ENCODE measurements at places on chromosomes 4 and X. TPM values are rescaled to one million over a fixed set of nuclear protein-coding genes. Genes with fewer than 3 reads are reported as not detected.

DNA sequence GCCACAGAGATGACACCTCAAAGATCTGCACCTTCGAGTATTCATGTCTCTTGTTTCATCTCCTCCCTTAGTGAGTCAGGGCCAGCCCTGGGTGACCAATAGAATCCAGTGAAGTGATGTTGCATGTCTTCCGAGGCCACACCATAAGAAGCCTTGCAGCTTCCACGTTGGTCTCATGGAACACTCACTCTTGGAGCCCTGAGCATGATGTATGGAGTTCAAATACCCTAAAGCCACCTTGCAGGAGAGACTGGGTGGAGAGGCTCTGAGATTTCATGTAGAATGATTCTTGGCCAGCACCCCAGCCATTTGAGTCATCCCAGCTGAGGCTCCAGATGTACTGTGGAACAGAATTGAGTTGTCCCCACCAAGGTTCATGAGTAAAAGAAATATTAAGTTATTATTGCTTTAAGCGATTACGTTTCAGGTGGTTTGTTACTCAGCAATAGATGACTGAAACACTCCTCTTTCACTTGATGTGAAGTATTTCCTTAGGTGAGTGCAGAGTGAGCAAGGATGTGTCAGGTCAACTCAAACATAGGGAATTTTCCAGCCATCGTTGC is 5.0 kb upstream of the RP2 start:
- no peak for DNase-seq

DNA sequence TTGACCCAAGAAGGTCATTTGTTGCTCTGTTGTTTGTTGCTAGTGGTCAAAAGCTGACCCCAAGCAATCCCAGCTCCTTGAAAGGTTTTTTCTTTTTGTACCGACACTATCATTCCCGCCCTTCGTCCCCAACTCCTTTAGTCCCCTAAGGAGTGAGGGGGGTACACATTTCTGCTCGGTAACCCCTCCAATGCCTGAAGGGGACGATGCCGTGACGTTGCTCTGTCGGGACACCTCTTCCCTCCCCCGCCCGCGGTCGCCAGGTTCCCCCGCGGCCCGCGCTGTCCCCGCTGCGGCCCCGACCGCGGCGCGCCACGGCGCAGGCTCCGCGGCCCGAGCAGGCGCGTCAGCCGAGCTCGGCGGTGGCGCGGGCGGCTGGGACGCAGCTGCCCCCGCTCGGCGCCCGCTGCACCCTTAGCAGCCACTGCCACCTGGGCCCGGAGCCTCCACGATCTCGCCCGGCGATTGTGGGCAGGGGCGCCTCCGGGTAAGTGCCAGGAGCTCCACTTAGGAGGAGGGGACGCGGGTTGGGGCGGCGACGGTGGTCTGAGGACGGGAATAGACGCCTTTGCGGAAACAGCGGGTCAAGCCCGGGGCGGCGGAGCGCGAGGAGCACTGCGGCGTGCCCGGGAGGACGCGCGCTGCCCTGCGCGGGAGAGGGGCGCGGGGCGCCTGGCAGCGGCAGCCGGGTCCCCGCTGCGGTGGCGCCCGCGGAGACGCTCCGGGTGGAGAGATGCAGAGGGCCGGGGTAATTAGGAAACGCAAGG is at the start of gene GLRB:
GLRB (plus strand) TSS at position 340 of the 767 bp plus-strand sequence. CDS start 1,875 bp downstream, outside the sequence.
- peak; percentile 32 for DNase-seq

SLITRK4 gene
- total RNA-seq, result 6.1 TPM

GRCh38 chrX:18574591-18574990 is 97.3 kb downstream of the RS1 start:
- peak; percentile 61 for DNase-seq

SPANXD gene
- 0.43 TPM for total RNA-seq

DNA sequence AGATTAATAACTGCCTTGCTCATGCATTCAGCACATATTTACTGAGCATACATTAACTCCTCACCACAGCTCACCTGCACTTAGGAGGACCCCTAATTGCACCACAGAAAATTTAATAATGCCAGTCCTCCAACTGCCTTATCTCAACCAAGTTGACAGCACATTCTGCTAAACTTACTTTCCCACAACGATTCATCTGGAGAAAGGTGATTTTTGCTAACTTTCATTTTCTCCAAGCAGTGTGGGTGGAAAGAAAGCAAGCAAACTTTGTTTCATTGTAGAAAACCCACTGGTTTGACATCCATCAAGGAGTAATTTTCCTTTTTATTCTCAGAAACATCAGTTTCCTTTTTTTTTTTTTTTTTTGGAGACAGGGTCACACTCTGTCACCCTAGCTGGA is 49.1 kb downstream of the RASGEF1B start:
- DNase-seq, result no peak

DNA sequence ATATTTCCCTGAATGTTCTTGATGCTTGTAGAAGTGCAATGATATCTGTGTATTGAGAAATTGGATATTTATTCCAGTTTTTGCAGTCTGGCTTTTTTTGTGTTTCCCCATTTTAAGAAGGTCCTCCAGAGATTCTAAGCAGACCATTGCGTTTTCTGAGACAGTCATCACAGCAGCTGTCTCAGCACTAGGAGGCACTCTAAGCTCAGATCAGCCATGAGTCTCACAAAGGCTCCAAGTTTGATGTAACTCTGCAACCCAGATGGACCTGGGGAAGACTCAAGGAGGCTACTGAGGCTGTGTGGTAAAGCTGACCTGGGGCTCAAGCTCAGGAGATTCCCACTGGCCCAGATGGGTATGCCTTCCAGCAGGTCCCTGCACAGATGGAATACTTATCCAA is 89.3 kb upstream of the CYLC1 start:
- no peak for DNase-seq

DNA sequence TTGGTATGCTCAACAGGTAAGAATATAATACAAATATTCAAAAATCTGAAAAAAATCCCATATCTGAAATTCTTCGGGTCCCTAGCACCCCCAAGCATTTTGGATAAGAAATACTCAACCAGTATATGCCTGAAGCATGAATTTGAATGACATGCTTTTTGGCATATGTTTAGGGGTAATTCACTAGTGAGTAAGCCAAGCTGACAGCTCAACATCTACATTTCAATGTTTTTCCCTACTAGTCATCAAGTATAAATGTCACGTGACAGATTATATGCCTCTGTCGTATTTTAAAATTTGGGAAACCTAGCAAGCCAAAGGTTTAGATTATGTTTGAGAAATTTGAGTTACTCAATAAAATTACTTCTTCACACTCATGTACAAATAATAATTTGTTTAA is 125.1 kb downstream of the FGF16 start:
- no peak for DNase-seq

- no peak for DNase-seq
Observed at GRCh38 chr4:154854362-154854761, 73.3 kb downstream of the RBM46 start.

NLRP2B gene
- total RNA-seq, result not detected

PALLD gene
- 188 TPM for total RNA-seq

- DNase-seq, result no peak
Observed at GRCh38 chrX:69303231-69303630, 138.0 kb upstream of the PJA1 start.

DNA sequence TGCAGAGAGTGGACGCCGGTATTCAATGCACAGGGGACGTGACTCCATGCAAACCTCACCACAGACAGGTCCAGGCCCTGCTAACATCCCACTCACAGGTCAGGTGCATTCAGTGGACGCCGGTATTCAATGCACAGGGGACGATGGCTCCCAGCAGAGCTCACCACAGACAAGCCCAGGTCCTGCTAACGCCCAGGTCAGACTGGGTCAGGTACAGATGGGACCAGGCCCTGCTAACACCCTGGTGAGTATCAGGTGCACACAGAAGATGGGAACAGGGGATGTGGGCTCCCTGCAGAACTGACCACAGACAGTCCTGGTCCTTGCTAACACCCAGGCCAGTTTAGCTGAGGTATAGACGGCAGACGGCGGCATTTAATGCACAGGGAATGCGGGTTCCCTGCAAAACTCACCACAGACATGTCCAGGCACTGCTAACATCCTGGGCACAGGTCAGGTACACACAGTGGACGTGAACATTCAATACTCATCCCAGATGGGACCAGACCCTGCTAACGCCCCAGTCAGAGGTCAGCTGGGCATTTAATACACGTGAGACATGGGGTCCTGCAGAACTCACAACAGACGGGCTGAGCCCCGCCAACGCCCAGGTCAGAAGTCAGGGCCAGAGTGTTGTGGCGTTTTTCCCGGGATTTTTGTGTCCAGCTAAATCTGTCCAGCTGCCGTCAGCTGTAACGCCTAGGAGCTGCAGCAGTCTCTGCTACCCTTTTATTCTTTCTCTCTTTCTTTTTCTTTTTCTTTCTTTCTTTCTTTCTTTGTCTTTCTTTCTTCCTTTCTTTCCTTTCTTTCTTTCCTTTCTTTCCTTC is 99.2 kb downstream of the SHOX start:
- no peak for DNase-seq

DNA sequence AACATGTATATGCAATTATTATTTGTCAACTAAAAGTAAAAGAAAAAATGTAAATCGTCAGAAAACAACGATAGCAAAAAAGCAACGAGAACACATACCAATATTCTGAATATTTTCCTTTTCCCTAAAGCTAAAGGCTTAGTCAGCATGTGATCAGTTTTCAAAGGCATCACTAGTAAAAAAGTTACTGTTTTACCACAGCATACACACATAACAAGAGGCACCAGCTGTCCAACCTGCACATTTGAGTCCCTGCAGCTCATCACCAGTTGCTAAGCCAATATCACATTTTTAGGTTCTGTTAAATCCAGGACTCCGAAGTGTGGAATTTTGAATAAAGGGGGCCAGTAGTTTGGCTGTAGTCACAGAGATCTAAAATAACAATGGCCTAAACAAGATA is 203.8 kb downstream of the ADGRA3 start:
- no peak for DNase-seq

HS3ST1 gene
- total RNA-seq, result not detected

- no peak for DNase-seq
Observed at GRCh38 chr4:7734651-7735260, 204.9 kb downstream of the AFAP1 start.

GRCh38 chr4:137700072-137700471 is 167.8 kb upstream of the PCDH18 start:
- no peak for DNase-seq

NAP1L2 gene
- under 0.01 TPM for total RNA-seq

GLRA2 gene
- total RNA-seq, result not detected

DNA sequence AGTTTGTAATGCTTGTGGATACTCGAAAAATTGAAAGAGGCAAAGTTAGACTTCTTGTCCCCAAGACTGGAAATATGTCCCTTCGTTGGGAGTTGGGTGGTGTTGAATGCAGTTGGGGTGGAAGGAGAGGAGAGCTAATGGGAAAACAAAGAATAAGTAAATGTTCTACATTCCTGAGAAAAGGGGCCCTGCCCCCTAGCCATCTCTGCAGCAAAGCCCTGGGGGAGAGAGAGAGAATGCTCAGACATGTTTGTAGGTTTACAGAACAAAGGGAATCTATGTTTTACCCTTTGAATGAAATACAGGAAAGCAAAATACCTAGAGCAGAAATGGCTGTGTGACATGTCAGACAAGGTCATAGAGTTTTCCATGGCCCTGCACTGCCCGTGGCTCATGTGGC is 88.1 kb downstream of the RASL11B start:
- no peak for DNase-seq

DNA sequence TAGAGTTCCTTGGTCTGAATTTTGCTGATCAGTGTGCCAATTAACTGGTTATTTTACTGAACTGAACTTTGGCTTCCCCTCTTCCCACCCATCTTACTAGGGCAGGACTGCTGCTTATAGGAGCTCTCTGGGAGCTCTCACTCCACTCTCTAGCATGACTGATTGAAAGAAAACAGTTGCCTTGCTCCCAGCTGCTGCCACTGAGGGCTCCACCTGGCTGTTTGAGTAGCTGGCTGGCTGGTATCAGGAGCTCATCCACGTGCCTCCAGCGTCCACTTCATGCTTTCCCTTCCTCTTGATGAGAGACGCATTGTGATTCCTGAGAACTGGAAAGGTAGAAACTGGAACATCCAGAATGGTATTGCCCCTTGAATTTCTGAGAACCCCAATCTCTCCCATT is 73.0 kb upstream of the KLHL13 start:
- DNase-seq, result no peak

USP26 gene
- total RNA-seq, result not detected

- DNase-seq, result no peak
Observed at GRCh38 chr4:182924497-182924896, 7.3 kb upstream of the DCTD start.

PAK3 gene
- total RNA-seq, result 2.2 TPM

- no peak for DNase-seq
Observed at GRCh38 chr4:78710536-78710935, 65.6 kb upstream of the BMP2K start.

GRCh38 chrX:30618160-30618765 is 35.0 kb upstream of the GK start:
- DNase-seq, result no peak

DNA sequence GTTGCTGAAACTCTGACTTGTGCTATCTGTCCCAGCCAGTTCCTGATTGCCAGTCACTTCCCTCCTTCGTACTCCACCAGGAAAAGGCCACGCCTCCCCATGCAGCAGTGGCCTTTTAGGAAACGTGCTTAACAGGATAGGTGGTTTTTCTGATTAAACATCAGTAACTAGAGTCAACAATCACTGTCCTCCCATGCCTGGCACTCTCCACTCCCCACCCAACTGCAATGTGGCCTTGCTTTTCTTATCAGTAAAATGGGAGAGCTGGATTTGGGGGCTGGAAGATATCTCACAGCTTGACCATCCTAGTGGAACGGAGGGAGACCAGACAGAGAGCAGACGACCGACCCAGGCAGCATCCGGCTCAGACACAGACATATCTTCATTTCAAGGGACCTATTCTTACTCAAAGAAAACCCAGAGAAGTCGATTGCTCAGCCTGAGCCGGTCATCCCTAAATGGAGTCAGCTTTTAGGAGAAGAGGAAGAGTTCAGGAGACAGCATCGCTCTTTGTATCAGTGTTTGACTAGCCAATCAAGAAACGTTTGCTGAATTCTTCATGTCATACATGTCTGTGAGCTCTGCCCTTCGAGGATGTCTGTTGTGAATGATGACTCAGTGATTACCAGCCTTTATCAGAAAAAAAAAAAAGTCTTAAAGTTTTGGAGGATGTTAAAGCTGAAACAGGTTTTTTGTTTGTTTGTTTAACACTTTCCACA is 12.7 kb upstream of the UBA6 start:
- DNase-seq, result peak; percentile 42

DNA sequence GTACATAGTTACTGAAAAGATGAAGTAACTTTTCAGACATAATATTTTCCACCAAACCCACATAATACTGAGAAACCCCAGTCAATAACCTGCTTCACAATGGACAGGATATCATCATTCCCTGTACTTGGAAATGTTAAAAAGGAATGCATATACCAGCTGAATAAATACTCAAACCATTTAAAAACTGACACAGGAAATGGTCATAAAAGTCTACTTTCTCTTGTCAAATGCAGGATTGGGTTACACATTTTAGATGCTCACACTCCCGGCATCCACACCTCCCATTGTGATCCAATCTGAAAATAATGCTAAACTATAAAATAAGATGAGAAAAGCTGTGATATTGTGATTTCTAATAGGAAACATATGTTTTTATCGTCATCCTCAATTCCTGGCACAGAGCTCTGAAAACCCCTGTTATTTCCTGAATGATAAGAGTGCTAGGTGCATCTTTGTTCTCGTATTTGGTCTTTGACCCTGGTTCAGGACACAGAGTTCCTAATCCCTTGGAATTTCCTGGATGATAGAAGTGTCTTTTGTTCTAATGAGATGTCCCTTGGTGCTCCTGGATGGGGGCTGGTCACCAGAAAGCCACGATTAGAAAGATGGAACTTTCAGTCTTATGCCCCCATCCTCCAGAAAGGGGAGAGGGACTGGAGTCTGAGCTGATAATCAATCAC is 821.3 kb downstream of the TRIML1 start:
- peak; percentile 23 for DNase-seq

All from fibroblast of villous mesenchyme (primary cell).